ENCODE measurements at places on chromosomes 2 and 18. TPM values are rescaled to one million over a fixed set of nuclear protein-coding genes. Genes with fewer than 3 reads are reported as not detected.

Gene LIMS3
- 3.9 TPM for total RNA-seq

Gene PARD6G
- total RNA-seq, result 1.5 TPM

Gene PRKAG3
- total RNA-seq, result not detected

DNA sequence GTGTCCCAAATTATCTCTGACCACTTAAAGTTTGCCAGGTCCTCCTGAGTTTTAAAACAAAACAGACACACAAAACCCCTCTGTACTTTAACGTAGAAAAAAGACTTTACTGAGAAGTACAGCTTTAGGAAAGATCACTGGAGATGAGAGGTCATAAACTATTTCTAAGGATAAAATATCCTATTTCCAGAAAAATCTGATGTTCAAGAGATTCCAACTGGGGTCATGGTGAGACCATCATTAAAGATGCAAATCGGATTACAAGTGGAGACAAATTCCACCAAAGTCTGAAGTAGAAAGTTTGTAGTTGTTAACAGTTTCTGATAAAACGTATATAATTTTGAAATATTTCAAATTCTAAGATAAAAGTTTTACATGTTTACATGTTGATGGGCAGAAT is 241.6 kb downstream of the TCF4 start:
- no peak overlapping the region for H3K4me3 ChIP-seq
- DNase-seq, result no peak
- peaks cover 7% of the 10 kb centered on the region for H3K4me1 ChIP-seq
- peaks cover 7% of the 10 kb centered on the region for H3K36me3 ChIP-seq

GRCh38 chr2:46657042-46657504 is 177.7 kb downstream of the TMEM247 start:
- no peak for DNase-seq
- H3K4me3 ChIP-seq, result no peak overlapping the region
- H3K36me3 ChIP-seq, result no peaks in the 10 kb centered on the region
- H3K27ac ChIP-seq, result no peak overlapping the region

DNA sequence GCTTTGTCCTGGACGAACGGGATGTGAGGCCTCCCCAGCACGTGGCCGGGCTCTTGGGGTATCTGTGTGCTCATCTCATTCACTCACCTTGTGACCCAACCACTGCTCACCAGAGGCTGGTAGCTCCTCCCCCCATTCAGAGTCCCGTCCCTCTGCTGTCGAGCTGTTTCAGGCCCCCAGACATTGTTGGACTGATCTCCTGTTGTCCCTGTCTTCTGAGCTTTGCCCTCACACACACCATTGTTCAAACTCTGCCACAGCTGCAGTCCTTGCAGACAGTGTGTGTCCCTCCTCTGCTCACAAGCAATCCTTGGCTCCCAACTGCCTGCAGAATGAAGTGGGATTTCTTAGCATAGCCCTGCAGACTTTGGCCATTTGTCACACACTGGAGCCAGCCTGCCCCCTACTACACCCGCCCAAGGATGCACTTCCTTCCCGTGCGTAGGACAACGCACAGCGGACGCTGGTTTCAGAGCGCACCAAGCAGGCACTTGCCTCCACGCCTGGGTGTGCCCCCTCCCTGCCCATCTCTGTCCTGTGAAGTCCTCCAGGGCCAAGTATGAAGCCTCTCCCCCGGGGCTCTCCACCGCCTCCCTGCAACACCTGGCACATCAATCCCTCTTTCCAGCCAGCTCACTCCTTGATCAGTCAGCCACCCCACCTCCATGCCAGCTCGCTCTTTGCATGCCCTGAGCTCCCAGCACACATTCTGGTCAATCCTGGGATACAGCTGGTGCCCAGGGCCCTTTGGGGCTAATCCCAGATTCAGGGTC is 16.5 kb upstream of the PRLH start:
- no peak overlapping the region for H3K27ac ChIP-seq
- DNase-seq, result no peak
- peaks cover 24% of the 10 kb centered on the region for H3K36me3 ChIP-seq

- no peaks in the 10 kb centered on the region for H3K27me3 ChIP-seq
- no peak for DNase-seq
- H3K4me3 ChIP-seq, result no peak overlapping the region
- no peak overlapping the region for H3K27ac ChIP-seq
Measured at GRCh38 chr2:51710222-51710621, 678.3 kb upstream of the NRXN1 start.

GRCh38 chr2:169018390-169018789 is 12.7 kb downstream of the ABCB11 start:
- H3K4me3 ChIP-seq, result no peak overlapping the region
- no peak overlapping the region for H3K27ac ChIP-seq
- DNase-seq, result no peak
- no peaks in the 10 kb centered on the region for H3K27me3 ChIP-seq
- H3K4me1 ChIP-seq, result no peaks in the 10 kb centered on the region
- H3K36me3 ChIP-seq, result no peaks in the 10 kb centered on the region

DNA sequence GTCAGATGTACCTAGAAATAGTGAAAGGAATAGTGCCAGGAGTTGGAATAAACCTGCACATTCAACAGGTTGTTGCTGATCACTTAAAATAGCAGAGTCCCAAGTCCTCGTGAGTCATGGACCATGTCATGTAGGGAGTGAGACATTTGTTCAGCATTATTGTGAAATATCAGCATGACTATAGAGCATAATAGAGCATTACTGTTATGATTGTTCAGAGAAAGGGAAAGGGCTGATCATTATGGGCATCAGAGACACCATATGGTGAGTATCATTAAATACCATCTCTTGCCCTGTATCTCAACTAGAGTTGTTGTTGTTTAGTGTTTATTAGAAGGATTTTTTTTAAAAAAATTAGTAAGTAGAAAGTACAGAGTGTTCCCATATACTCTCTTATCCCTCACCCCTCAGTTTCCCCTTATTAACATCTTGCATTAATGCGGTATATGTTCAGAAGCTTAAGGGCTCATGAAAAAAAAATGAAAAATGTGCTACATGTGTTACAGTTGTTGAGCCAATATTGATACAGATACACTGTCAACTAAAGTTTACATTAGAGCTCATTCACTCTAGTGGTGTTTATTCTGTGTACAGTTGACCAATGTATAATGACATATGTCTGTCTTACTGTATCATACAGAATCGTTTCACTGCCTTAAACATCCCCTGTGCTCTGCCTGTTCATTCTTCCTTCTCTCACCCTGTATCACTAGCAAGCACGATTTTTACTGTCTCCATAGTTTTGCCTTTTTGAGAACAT is 5.7 kb downstream of the ELAC1 start:
- peaks cover 24% of the 10 kb centered on the region for H3K4me1 ChIP-seq
- H3K27me3 ChIP-seq, result no peaks in the 10 kb centered on the region
- no peak overlapping the region for H3K4me3 ChIP-seq
- peaks cover 45% of the 10 kb centered on the region for H3K36me3 ChIP-seq
- DNase-seq, result no peak

DNA sequence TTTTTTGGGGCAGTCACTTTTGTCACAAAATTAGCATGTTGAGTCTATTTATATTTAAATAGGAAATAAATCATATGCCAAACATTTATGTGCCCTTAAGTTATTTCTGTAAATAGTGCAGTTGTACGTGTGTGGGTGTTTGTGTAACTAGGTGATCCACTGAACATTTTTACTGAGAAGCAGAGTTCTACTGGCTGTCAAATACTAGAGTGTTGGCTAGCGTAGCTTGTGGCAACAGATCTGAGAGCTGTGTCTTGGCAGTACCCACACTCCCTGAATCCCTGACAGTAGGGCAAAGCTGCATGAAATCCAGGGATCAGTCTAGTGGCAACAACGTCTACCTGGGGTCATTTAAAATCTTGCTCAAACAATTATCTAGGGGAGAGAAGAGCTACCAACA is 273.1 kb upstream of the SLC8A1 start:
- no peak overlapping the region for H3K4me3 ChIP-seq
- no peaks in the 10 kb centered on the region for H3K4me1 ChIP-seq
